ENCODE measurements at places on chromosomes 13 and 19.

DNA sequence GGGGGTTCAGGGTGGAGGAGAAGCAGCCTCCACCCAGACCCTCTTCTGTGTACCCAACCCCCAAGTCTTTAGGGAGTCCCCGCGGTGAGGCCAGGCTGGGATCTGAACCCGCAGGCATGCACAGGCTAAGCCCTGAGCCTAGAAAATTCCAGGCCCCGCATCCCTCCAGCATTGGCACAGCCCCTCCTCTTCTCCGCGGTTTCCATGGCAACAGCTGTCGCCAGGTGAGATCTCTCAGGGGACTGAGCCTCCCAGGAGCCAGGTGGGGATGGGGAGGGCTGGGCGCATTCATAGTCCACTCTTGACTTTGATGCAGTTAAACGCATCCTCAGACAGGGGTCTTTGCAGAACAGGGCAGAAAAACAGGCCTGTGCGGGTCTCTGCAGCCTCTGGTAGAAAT, 48.3 kb upstream of the USP29 start:
- no peak for DNase-seq

- no peak for DNase-seq
Measured at GRCh38 chr19:11264452-11265176, 2.3 kb upstream of the DOCK6 start.

- no peak for DNase-seq
Measured at GRCh38 chr19:19448238-19448544, 42.7 kb downstream of the GATAD2A start.

- DNase-seq = no peak
Measured at GRCh38 chr19:56837004-56837403, 3.5 kb downstream of the PEG3 start.

DNA sequence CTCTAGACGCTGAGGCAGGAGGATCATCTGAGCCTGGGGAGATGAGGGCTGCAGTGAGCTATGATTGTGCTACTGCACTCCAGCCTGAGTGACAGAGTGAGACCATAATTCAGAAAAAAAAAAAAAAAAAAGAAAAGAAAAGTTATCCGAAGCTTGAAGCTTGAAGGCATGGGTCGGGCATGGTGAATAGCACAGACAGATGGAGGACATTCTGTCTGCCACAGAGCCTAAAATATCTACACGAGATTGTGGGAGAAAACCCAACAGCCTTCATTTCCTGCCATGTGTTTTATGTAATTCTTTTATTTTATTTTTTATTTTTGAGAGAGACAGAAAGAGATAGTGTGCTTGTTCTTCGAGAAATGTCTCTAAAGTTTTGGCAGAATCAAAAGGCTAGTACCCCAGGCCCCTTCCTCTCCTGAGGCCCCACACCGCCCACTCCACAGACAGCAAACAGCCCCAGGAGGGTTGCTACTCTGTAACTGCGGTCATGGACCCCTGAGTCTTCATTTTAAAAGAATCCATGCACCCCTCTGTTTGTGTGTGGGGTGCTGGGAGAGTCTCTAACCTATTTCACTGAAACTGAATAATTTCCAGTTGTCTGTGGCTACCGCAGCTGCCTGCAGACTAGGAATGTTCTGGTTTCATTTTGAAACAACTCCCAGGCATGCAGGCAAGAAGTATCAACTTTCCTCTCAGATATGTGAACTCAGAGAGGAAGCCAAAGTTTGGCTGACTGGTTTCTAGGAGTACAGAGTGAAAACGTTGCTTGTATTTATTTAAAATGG, 38.4 kb upstream of the RCBTB2 start:
- DNase-seq = no peak

GRCh38 chr13:101258071-101258470, 158.2 kb downstream of the NALCN start:
- DNase-seq = peak; percentile 15

- no peak for DNase-seq
Measured at GRCh38 chr13:21055511-21056045, 5.8 kb downstream of the LATS2 start.

DNA sequence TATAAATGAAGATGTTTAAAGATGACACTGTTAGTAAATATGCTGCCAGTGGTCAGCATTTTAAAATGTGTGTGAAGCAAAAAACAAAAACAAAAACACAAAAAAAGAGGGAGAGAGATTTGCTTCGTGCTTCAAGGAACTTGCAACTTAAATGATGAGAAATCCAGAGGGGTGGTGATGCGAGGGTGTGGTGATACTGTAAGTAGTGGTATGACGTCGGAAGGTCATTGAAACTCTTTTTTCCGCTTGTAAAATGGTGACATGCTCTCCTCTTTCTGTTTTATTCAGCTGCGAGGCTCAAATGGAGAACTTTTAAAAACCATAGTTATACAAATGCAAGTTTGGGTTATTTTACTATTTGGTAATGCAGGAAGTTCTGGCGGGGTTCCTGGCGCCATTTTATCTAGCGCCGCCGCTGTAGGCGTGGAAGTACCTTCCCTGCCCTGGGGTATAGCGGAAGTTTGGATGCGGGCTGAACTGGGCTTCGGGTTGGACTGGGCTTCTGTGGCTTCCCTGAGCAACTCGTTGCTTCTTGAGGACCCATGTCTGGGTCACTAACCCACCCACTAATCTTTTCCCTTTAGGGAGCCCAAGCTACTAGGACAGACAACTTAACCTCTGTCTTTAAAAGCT, 34.8 kb downstream of the DGKH start:
- no peak for DNase-seq

GRCh38 chr19:48715681-48716171, 3.8 kb downstream of the MAMSTR start:
- DNase-seq = no peak

GRCh38 chr19:42469311-42470235, 26.8 kb upstream of the CXCL17 start:
- no peak for DNase-seq

DNA sequence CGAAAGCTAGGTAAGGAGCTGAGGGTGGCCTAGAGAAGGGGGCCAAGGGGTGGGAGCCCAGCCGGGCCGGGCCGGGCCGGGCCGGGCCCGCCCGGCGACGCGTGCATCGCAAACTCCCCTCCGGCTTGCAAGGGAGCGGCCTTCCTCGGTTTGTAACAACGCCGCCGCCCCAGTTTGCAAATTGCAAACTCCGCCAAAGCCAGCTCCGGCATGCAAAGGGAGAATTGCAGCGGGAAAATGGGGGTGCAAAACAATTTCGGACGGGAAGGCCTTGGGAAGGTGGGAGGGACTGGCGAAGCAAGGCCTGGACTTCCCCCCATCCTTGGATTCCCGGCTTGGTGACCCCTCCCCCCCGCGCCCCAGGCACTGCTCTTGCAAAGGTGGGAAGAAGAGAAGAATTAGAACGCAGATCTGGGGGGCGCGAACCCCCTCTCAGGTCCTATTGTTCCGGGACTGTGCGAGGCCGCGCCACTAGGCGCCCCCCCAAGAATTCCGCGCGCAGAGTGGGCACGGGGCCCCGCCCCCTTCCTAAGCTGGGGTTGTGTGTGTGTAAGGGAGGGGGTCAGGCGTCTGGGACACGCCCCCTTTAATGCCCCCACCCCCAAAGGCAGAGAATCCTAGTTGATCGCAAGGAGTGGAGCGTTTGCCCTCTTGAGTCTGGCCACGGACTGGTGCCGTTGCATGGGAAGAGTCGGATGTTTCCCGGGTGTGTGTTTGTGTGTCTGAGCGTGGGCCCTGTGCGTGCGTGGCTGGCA, 926 bp downstream of the PRR12 start:
- no peak for DNase-seq

GRCh38 chr13:21895779-21896178, 224.9 kb downstream of the FGF9 start:
- DNase-seq = no peak

Data from HS-5 (cell line).